Liver (tissue), 10 donors: ENCODE measurements at places on chromosomes 11 and 22. TPM values are rescaled to one million over a fixed set of nuclear protein-coding genes. Genes with fewer than 3 reads are reported as not detected.

Gene ALX4
- total RNA-seq: not detected

Gene BTG4
- total RNA-seq: not detected

Gene OR5A1
- not detected for total RNA-seq

Gene ARAP1
- 77.8 TPM for total RNA-seq

Gene SMCO4
- total RNA-seq: 21.2 TPM
